Amniotic stem cell (primary cell): ENCODE measurements at places on chromosomes 3 and 15.

DNA sequence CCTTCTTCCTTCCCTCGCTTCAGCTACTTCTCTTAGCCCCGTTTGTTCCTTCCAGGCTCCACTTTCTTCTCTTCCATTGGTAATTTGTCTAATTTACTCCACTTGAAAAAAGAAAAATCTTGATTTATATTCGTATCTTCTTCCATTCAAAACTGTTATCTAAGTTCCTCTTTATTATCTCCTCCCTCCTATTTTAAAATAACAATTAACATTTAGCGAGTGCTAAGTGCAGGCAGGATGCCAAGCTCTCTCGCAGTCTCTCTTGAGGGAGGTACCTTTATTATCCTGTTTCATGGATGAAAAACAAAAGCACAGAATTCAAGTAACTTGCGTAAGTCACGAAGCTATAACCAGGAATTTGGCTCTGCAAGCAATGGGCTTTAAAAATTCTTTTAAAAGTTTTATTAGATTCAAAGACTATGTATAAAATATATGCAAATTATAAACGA, 418.9 kb upstream of the NAALADL2 start:
- no peak for DNase-seq

- no peak for DNase-seq
These were observed 41.5 kb downstream of the DLG1 start for GRCh38 chr3:197256836-197257444.

DNA sequence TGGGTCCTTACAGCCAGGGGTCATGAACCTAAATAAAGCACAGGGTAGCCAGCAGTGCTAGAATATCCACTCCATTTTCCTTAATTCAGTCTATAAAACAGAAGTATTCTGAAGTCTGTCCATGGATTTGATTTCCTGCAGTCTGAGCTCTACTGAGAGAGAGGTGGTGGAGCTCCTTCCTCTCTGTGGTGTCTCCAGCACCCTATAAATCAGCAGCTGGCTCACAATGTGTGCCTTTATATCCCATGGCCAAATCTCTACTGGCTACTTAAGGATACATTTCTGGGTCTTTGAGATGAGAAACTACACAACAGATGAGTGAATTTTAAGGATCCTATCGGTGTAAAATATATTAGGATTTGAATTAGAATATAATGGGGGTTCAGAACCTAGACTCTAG, 339.9 kb upstream of the RBMS3 start:
- no peak for DNase-seq

DNA sequence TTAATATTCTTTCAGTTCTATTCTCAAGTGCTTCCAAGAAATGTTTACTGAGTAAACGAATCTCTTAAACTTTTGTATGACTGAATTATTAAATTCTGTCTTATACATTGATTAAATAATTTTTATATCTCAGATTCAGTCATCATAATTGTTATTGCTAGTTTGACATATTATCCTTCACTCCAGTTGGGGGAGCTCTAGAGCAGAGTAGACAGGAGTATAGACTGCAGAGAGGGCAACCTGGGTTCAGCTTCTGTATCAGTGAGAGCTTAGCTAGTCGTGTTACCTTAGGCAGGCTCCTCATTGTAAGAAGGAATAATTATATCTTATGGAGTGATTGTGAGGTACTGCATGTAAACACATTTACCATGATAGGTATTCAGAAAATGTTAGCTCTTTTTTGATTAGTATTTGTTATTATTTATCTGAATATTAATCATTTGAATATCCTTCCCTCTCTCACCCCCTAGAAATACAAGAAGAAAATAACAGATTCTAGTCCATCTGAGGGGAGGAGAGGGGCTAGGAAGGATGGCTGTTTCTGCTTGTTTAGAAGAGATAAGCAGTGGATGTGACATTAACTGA, 31.0 kb upstream of the ZCWPW2 start:
- peak; percentile 30 for DNase-seq

- DNase-seq = no peak
These were observed 312.5 kb downstream of the OXSM start for GRCh38 chr3:26102376-26102775.

DNA sequence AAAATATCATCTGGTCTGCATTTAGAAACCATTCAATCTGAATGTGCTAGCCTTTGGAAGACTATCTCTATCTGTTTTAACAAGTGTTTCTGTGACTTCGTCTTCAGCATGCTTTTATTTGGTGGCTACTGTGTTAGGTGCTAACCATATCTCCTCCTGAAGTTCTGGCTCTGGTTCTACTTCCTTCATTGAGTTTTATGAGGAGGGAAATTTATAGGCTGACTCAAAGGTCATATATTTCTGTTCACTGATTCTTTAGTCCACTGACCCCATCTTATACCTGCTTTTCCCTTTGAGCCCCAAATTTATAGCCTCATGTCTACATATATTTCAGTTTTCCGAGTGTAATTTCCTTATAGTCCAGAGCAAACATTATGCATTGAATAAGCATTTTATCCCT, 295.0 kb upstream of the RASGRP1 start:
- no peak for DNase-seq

DNA sequence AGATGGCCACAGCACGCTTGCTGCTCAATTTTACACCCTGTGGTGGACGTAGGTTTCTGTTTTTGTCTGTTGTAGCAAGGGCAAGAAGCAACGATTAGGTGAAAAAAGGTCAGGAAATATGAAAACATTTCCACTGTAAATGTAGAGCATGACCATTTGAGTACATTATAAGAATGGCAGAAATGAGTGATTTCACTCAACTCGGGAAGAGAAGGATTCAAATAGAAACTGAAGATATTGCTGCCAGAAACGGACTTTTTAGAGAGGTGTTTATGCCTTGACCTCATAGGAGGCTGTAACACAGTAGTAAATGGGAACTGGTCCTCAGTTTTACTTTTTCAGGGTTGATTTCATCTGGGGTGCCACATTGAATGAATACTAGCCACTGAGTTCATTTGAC, 33.1 kb upstream of the GASK1A start:
- no peak for DNase-seq

GRCh38 chr15:29398907-29399306, 129.3 kb upstream of the NSMCE3 start:
- DNase-seq = no peak
